Activated B cell treated with CpG ODN at 0.5 μM for 24 hours (primary cell): ENCODE measurements at places on chromosomes 5 and 9. TPM values are rescaled to one million over a fixed set of nuclear protein-coding genes. Genes with fewer than 3 reads are reported as not detected.

The DAB2IP gene
- 0.75 and 0.78 TPM in 2 replicates for total RNA-seq

DNA sequence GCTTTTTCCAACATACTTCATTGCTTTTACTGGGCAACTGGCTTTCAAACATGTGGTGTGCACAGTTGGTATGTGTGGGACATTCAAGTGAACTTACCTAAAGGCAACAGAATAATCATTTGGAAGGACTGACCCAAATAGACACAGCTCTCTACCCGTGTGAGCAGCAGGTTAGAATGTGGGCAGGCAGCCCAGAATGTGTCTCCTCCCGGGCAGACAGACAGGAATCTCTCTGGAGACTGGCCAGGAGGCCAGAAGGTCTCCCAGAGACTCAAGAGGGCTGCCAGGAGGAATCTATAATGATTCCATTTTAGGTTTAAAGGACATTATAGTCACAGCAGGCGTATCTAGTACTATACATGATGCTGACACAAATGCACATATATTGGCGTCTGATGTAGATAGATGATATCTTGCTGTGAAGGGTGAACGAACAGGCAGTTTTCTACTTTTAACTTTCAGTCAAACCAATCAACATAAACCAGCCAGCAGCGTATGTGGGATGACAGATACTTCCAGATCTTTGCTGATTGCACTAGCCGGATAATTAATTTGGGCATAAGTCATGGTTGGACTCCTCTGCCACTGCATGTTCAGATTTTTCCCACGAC is 297.4 kb upstream of the ZNF608 start:
- DNase-seq: no peak

GRCh38 chr9:93319992-93320500 is 131.4 kb upstream of the FAM120A start:
- DNase-seq: no peak

The MARVELD2 gene
- 1.2 and 1.6 TPM in 2 replicates for total RNA-seq

- no peak for DNase-seq
Measured at GRCh38 chr5:14510156-14510734, 71.3 kb upstream of the OTULINL start.

The TUSC1 gene
- 0.64 and 0.76 TPM in 2 replicates for total RNA-seq

DNA sequence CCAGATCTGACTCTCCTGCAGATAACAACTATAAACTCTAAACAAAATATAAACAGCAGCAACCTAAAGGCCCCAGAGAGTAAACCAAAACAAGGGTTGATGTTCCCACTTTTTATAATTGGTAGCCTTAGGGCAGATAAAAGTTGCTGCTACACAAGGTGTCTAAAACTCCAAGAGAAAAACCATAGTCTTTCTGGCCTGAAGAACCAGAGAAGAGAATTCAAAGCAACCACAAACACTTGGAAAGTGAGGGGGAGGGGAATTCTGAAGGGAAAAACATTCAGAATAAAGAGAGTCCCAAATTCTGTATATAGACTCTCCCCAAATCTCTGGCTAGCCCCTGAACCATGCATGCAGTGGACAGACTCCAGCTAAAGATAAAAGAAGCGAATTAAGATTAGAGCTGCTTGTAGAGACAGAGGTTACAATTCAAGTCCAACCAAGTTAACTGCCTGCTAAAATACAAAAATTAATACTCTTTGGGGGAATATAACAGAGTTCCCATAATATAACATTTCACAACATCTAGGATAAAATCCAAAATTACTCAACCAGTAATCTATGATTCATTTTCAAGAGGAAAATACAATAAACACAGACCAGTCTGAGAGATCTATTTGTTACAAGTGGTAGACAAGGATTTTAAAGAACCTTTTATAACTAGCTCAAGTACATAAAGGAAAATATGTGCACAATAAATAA is 37.5 kb upstream of the RGMB start:
- DNase-seq: no peak

The FOXD4L5 gene
- 0.49 and 0.75 TPM in 2 replicates for total RNA-seq

- DNase-seq: no peak
Measured at GRCh38 chr9:92764381-92764987, at the start of gene BICD2. BICD2 (minus strand) TSS chr9:92764833; CDS start chr9:92764744, 89 bp downstream.

DNA sequence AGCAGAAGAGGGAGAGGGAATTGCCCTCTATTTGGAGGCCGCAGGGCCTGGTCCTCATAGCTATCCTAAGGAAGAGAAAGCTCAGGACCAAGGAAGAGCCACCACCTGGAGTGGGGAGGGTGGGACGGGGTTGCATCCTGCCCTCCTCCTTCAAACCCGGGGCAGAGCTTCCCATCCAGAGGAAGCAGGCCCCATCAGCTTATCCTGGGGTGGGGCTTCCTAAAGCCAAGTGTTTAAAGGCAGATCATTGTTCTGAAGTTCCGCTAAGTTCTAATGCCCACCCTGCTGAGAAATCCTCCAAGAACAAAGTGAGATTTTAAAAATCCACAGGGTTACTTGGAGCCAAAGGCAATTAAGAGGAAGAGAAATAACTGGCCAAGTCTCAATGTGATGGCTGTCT is 210.3 kb downstream of the C9orf152 start:
- no peak for DNase-seq

- no peak for DNase-seq
Measured at GRCh38 chr5:21646469-21646868, 1206.7 kb downstream of the CDH12 start.

DNA sequence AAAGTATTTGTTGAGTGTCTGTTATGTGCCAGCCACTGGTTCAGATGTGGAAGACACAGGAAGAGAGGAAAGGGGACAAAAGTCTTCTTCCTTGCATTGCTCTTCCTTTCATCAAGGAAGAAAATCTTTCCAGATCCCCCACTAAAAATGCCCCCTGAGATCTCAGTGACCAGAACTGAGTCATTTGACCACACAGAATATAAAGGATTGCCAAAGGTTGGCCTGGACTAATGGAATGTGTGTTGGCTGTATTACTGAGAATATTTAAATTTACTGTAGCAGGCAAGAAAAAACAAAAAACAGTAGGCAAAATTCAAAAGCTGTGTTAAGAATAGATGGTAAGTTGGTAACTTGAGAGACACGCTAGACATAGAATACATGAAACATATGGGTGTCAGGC is 10.0 kb upstream of the SEPTIN8 start:
- DNase-seq: no peak

- no peak for DNase-seq
Measured at GRCh38 chr5:125181159-125181558, 434.7 kb upstream of the ZNF608 start.

The AFAP1L1 gene
- total RNA-seq: 0.44 TPM in 1 of 2 replicates, not detected in the other

The HRH2 gene
- total RNA-seq: not detected in 2 replicates

The GRIN1 gene
- total RNA-seq: 0.22 TPM in 1 of 2 replicates, not detected in the other

GRCh38 chr9:134585021-134585561 is 56.5 kb upstream of the COL5A1 start:
- DNase-seq: no peak

The SLC27A6 gene
- not detected in 2 replicates for total RNA-seq

DNA sequence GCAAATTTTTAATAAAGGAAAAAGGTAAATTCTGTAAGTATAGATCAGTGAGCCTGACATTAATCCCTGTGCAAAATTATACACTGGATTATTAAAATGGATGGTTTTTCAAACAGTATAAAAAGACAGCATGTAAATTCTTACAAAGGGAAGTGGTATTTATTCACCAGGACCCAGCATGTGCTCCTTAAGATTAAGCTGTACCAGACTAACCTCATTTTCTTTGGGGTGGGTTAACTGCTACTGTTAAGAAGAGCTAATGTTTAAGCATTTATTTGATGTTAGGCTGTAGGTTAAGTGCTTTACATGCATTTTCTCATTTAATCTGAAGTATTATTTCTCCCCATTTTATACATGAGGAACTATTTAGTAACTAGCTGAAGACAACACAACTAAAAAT is 60.3 kb upstream of the RFX3 start:
- no peak for DNase-seq

DNA sequence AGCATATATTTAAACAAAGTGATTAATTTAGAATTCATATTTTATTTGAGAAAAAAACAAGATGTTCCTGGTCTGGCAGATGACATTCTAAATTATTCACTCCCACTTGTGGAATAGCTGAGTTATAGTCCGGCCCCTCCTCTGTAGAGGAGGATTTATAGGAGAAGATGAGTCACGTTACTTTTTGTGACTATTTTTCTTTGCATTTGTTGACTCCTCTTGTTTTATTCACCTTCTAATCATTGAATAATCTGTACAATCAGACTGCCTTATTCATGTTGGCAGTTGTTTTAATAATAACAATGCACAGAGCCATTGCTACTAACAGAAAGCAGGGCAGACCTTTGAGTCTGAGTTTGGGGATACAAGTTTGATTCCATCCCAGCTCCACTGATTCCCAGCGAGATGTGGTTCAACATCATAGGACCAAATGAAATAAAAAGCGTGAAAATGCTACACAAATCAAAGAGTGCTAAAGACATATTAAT is 23.2 kb downstream of the DOCK8 start:
- DNase-seq: no peak
